ENCODE measurements at places on chromosomes 3 and 15.

DNA sequence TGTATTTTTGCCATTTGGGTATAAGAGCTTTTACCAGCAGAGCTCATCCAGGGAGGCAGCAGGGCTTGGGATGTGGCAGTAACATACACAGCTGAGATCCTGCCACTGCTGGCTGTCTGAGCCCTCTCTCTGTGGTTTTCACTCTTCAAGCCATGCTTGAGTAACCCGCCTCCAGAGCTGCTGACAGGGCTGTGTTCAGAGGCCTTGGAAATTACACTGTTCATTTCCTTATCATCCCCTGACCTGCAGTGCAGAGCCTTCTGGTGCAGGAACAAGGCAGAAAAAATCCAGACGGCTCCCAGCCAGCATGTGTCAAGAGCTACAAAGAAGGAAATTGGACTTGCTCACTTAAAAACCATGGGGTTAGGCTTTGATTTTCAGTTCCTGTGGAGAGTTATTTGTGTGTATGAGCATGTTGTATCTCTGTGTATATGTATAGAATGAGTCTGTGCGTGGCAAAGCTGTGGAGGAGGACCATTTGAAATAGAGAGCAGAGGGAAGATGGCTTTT lies 47.0 kb downstream of the ZNF609 start:
- DNase-seq: peak; percentile 35

DNA sequence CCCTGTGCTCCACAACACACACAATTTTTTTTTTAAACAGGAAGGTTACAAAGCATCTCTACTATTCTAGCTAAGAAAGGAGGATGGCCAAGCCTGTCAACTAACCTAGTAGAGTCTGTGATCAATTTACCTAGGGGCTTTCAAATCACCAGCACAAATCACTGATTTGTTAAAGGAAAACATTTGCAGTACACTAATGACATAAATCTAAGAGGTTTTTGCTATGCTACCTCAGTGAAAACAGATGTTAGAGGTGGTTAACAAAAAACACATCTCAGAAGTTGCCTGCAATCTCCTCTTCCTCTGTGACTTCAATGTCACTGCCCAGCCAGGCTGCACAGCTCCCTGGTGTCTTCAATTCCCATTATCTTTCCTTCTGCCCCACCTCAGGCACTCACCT lies 72.0 kb downstream of the RAD18 start:
- DNase-seq: no peak

GRCh38 chr3:58041826-58042324 lies 33.7 kb downstream of the FLNB start:
- DNase-seq: no peak

DNA sequence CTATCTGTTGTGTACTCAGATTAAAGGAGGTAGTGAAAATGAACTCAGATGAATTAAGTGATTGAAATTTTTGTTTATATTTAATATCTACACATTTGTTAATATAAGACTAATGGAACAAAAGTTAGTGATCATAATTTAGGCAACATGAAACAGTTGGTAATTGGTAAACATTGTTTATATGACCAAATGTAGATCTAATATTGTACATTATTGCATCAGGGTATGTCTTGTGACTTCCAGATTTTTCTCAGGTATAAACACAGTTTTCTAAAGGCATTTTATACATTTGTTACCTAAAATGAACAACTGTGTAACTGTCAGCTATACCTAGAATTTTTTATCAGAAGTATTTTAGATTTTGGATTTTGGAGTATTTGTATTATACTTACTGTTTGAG lies 14.8 kb downstream of the GMPS start:
- DNase-seq: no peak

DNA sequence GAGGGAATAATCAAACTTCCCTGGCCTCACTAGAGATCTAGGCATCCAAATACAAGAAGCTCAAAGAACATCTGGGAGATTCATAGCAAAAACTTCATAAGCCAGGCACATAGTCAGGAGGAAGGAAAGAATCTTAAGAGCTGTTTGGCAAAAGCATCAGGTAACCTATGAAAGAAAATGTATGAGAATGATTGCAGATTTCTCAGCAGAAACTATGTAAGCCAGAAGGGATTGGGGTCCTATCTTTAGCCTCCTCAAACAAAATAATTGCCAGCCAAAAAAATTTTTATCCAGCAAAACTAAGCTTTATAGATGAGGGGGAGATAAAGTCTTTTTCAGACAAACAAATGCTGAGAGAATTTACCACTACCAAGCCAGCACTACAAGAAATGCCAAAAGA lies 1036.3 kb downstream of the TBL1XR1 start:
- DNase-seq: no peak

GRCh38 chr3:15633766-15634598 lies 32.4 kb downstream of the BTD start:
- DNase-seq: no peak

GRCh38 chr3:122564155-122564912 lies at the start of the genes DTX3L and PARP9:
TSS of gene DTX3L (plus strand) at chr3:122564338. CDS start at chr3:122564427, 89 bp downstream.
TSS of gene PARP9 (minus strand) at chr3:122564300. CDS start at chr3:122559620, 4,680 bp downstream.
- peak; percentile 51 for DNase-seq

DNA sequence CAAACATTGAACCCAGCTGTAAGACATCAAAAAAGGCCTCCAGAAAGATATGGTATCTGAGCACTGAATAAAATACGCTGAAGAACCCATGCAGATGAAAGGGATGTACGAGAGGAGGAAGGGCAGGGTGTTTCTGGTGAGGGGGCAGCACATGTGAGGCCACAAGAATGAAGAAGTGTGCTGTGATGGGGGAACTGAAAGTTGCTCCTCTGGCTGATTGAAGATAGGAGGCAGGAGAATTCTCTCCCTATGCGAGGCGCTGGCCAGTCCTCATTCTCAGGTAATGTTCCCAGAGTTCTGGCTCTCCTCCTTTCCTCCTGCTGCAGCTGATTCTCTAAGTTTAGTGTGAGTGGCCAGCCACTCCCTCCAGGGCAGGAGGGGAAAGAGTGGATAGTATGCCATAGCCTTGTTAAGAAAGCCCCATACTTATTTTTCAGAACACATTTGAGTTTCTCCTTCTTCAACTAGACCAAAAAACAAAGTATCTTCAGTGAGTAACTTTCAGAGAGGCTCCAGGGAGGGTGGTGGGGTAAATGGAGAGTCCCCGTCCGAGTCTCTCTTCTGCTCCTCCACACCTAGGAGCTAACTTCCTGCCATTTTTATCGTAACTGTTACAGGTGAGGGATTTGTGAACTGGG lies 26.9 kb upstream of the MYO1E start:
- DNase-seq: no peak

DNA sequence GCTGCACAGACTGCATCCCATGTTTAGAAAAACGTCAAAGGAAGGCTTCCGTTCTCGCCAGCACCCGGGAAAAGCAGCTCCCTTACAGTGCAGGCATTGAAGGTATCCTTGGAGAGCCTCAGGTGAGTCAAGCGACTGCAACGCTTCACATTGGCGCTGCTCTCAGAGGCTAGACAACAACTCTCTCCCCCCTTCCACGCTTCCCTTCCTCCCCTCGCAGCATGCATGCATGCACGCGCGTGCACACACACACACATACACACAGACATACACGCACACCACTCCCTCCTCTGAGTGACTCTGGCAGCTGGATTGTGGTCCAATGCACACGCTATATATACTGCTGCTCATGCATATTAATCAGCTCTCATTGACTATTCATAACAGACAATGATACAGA lies 191.1 kb downstream of the PDZRN3 start:
- no peak for DNase-seq

DNA sequence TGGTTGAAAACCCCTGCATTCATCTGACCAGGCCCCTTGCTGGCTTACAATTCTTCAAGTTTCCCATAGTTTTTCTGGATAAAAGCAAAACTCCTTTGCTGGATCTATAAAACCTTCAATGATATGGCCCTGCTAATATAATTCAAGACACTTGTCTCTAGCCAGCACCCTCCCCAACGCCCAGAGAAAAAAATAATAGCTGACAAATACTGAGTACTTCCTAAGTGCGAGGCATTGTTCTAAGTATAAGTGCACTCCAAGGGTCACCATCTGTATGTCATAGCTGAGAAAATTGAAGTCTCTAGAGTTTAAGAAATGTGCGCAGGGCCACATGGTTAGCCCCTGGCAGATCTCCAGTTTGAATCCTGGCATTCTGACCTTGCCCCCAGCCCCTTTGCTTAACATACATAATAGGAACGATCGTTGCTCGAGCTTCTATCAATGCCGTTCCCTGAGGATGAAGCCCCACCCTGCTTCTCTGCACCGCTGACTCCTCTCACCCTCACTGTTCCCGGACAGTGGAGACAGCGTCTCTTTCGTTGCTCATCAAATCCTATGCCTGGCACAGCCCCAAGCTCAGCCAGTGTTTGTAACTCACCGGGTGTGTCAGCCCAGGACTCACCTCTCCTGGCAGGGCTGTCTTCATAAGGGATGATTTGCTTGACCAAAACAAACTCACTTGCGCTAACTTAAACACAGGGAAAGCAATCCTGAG lies 377.1 kb upstream of the PROK2 start:
- DNase-seq: no peak

GRCh38 chr3:143784446-143784845 lies 63.8 kb downstream of the SLC9A9 start:
- no peak for DNase-seq

DNA sequence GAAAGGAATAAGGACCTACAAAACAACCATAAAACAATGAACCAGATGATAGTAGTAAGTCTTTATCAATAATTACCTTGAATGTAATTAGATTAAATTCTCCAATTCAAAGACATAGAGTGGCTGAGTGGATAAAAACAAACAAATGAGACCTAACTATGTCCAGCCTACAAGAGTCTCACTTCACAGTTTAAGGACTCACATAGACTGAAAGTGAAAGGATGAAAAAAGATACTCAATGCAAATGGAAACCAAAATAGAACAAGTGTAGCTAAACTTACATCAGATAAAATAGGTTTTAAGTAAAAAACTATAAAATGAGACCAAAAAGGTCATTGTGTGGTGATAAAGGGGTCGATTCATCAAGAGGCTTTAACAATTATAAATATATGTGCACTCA lies 21.9 kb upstream of the NR1I2 start:
- no peak for DNase-seq

DNA sequence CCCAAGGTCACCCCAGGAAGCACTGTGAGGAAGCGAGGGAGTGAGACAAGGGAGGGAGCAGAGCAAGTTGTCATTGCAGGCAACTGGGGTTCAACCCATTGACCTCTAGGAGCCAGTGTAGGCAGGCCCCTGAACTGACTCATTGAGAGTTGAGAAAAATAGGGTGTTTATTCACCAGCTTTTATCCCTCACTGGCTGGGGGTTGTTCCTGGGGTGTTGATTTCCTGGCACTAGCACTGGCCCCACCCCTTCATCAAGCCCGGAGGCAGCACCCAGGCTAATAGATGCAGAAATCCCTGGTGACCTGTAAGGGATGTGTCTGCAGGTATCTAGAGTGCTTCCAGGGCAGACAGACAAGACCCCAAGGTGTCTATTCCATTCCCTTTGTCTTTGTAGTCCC lies 183.9 kb downstream of the ARRDC4 start:
- DNase-seq: no peak

- DNase-seq: no peak
Observed at GRCh38 chr3:60764870-60765269, 486.4 kb downstream of the FHIT start.

DNA sequence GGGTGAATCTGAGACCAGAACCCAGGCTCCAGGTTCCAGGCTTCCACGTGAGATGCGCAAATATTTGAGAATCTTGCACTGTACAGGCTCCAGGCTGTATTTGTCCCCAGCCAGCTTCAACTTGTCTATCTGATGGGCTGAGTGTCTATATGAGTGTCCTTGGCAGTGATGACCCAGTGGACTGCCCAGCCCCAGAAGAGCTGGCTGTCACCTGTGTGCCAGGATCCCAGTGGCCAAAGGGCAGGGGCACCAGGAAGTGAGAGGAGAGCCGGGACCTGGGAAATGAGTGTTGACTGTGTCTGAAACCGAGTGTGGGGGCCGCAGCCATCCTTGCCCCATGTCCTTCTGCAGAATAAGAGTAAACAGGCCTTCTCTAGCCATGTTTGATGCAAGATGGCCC lies 10.4 kb downstream of the FAH start:
- no peak for DNase-seq

DNA sequence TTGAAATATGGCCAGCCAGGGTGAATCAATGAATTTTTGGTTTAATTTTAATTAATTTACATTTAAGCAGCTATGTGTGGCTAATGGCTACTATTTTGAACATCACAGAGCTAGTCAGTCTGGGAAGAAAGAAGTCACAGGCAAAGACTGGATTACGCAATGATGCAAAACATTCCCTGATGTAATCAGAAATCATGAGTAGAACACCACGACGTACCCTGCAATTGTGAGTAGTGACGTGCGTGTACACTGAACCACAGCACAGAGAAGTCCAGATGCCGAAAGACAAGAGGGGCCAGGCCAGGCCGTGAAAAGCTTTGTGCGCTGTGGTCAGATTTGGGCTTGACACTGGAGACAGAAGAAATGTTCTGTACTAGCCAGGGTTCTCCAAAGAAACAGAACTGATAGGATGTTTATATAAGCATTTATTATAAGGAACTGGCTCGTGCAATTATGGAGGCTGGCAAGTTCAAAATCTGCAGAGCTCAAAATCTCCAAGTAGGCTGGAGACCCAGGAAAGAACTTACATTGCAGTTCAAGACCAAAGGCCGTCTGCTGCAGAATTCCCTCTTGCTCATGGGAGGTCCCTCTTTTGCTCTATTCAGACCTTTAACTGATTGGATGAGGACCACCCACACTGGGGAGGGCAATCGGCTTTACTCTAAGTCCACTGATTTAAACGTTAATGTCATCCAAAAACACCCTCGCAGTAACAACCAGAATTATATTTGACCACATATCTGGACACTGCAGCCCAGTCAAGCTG lies 44.6 kb downstream of the SH3BP5 start:
- no peak for DNase-seq

DNA sequence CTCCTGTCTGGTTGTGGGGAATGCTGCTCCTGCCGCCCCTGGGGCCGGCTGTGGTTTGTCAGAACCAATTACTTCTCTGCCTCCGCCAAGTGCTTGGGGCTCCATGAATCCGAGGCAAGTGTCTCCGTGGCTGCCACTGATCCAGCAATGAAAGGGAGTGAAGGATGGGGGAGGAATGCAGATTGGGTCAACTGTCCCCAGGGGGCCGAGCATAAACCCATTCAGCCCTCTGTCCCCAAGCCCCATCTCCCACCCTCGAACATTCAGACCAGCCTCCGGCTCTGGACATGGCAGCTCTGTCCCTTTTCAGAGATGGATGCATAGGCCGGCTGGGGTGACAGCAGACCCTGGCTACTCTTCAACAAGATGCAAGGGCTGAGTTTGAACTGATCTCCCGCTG lies 35.5 kb downstream of the CACNA2D2 start:
- DNase-seq: no peak
